ENCODE measurements at places on chromosomes 3 and 15.

- no peak for DNase-seq
These were observed 913.9 kb upstream of the CFAP20DC start for GRCh38 chr3:59963676-59964075.

DNA sequence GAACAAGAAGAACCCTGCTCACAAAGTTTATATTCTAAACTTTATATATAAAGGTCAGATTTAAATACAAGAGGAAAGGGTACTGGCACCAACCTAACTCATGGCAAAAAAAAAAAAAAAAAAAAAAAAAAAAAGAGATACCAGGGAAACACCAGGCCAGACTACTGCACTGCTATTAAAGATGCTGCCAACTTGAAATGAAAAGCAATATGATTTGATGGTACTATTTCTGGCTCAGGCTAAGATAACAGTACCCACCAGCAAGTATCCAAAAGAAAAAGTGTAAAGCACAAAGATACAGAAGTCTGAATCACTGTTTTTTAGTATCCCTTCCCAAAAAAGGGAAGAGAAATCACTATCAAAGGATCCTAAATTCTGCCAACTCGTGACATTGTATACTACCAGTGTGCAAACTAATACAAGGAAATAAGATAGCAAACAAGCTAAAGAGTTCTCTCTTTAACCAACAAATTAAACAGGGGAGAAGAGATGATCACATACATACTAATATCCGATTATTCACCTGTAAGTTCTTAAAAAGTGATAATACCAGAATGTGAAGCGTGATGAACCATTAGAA, 28.4 kb downstream of the PEAK1 start:
- DNase-seq: no peak

DNA sequence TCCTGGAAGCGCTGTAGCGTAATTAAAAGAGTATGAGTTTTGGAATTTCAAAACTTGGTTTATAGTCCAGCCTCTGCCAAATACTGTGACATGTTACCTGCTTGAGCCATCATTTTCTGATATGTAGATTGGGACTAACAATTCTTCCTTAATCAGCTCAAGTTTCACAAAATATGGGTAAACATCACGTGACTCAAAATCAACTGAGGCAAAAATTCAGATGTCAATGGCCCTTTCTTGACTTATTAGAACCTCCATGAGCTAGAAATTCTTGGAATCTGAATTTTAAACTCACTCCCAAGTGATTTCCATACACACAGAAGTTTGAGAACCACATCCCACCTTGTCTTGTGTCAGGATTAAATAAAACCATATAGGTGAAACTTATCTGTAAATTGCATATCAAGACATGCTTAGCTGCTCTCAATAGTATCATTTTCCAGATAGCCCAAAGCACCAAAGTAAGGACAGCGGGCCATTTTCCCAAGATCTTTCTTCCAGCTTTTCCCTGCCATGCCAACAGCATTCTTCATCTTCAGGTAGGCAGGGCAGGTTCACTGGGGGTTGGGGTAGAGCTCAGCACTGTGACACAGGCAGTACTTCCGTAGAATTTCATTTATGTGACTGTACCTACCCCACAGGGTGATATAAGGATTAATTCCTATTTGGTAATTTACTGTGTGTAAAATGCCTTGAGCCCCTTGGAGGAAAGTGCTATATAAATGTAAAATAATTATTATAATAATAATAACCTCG, 379.0 kb downstream of the TIGIT start:
- no peak for DNase-seq

- no peak for DNase-seq
These were observed 269.0 kb upstream of the ST8SIA2 start for GRCh38 chr15:92124657-92125010.

All from activated CD4-positive, alpha-beta T cell treated with anti-CD3 and anti-CD28 coated beads for 1 hour (primary cell).